Effector CD4-positive, alpha-beta T cell (primary cell): ENCODE measurements at places on chromosomes 16 and 17.
A peak's percentile ranks its signal among the peaks of the same experiment; 100 is the strongest.

DNA sequence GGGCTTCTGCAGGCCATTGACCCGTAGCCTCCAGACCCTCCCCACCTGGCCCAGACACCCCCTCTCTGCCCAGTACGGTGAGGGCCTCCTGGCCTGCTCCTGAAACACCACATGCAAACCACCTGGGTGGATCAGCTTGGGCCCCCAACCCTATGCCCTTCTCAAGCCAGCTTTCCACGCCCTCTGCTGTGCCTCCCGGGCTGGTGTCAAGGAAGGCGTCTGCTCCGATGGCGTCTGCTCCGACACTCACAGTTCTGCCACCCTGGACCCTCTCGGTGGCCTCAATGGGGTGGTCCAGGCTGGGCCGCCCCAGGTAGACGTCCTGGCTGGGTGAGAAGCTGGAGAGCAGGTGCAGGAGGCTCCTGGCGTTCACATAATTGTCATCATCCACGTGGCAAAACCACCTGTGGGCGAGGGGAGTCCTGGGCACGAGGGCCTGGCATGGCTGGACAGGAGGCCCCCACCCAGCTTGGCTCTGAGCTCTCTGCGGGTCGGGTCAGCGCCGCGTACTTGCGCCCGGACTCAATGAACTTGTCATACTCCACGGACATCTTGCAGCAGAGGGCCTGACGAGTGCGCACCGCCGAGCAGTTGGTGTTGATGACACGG is 1.4 kb downstream of the RFNG start:
- DNase-seq: peak; percentile 1

- no peak for DNase-seq
These were observed 32.2 kb upstream of the RCVRN start for GRCh38 chr17:9937241-9937761.

GRCh38 chr16:48978501-48978900 is 303.1 kb downstream of the CBLN1 start:
- DNase-seq: no peak

- no peak for DNase-seq
These were observed 1839.2 kb downstream of the TP53TG3F start for GRCh38 chr16:35298460-35299243.

DNA sequence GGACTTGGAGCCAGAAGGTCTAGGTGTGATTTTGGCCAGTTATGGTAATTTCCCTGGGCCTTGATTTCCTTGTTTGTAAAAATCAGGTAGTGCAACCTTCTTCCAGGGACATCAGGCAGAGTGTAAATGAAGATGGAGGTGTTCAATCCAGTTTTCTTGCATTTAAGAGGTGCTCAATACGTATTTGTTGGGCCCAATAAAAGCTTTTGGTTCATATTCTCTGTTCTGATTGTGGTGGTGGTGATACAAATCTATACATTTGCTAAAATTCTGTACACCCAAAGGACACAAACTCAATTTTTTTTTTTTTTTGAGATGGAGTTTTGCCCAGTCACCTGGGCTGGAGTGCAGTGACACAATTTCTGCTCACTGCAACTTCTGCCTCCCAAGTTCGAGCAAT is 6.0 kb downstream of the CD79B start:
- DNase-seq: no peak

DNA sequence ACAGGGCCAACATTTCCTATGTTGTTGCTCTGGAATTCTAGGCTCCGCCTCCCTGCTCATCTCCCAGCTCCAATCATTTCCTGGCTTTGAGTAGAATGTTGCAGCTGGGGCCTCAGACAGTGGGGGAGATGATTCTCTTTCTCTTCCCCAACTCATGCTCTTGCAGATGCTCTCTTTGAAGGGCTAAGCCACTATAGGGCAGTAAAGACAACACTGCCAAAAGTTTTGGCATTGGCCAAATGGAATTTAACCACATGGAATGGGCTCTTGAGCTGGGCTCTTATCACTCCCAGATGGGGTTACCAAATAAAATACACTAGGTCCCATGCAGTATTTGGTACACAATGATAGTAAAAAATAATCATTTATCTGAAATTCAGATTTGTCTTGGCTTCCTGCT is 19.6 kb upstream of the EFCAB13 start:
- no peak for DNase-seq
